ENCODE measurements at places on chromosomes 16 and 17.
A peak's percentile ranks its signal among the peaks of the same experiment; 100 is the strongest.

DNA sequence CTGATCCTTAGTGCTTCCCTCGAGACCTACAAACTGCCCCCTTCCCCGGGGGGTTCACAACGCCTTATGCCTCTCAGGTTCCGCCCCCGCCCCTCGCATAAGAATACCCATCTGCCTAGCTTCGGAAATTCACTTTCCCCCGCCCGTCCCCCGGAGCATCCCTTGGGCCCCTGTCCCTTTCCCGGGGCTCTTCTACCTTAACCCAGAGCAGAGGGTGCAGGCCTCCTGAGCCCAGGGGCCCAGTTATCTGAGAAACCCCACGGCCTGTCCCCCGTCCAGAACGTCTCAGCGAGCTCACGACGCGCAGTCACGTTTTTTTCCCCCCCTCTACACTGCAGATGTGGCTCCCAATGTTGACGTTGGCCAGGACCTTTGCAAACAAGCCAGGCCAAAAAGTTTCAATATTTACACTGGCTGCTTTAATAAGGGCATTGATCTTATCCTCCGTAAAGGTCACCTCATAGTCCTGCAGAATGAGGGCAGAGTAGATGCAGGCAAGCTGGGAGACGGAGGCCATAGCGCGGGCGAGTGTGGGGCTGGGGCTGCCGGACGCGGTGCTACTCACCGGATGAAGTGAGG, 1.4 kb upstream of the NBR1 start:
- H3K27ac ChIP-seq, result peak overlapping the region; percentile 96
- H3K36me3 ChIP-seq, result no peaks in the 10 kb centered on the region
- DNase-seq, result peak; percentile 71
- peaks cover 40% of the 10 kb centered on the region for H3K4me1 ChIP-seq

DNA sequence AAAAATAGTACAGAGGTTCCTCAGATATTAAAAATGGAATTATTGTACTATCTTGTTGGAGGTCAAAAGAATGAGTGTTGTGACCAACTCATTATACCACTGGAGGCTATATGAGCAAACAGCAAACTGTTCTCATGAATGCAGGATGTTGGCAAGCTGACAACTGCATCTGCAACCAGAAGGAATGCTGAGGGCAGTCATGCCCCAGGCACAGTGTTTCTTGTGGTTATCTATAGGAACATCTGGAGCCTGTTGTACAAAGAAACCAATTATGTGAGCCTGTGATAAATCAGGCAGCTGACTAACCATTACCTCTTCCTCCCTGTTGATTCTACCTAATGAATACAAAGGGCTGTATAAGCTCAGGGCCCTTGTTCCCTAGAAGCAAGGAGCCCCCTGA, 2057.1 kb downstream of the TP53TG3F start:
- H3K4me3 ChIP-seq, result no peak overlapping the region
- no peak overlapping the region for H3K27ac ChIP-seq
- H3K27me3 ChIP-seq, result no peaks in the 10 kb centered on the region
- no peaks in the 10 kb centered on the region for H3K4me1 ChIP-seq
- DNase-seq, result no peak
- no peaks in the 10 kb centered on the region for H3K36me3 ChIP-seq

GRCh38 chr17:20087538-20088250, 78.5 kb downstream of the SPECC1 start:
- no peaks in the 10 kb centered on the region for H3K27me3 ChIP-seq
- H3K4me3 ChIP-seq, result no peak overlapping the region
- peak overlapping the region; percentile 8 for H3K27ac ChIP-seq
- DNase-seq, result no peak
- H3K4me1 ChIP-seq, result peaks cover 24% of the 10 kb centered on the region
- H3K36me3 ChIP-seq, result no peaks in the 10 kb centered on the region

- peak overlapping the region; percentile 0 for H3K4me3 ChIP-seq
- peak overlapping the region; percentile 97 for H3K27ac ChIP-seq
- H3K36me3 ChIP-seq, result peaks cover 21% of the 10 kb centered on the region
- H3K27me3 ChIP-seq, result no peaks in the 10 kb centered on the region
- DNase-seq, result no peak
- H3K4me1 ChIP-seq, result peaks cover 55% of the 10 kb centered on the region
Measured at GRCh38 chr16:29809850-29810698, 1.9 kb upstream of the PRRT2 start.

GRCh38 chr17:78557598-78558039, 19.6 kb downstream of the DNAH17 start:
- no peaks in the 10 kb centered on the region for H3K4me1 ChIP-seq
- H3K27ac ChIP-seq, result no peak overlapping the region
- H3K36me3 ChIP-seq, result no peaks in the 10 kb centered on the region
- no peak overlapping the region for H3K4me3 ChIP-seq

- H3K36me3 ChIP-seq, result no peaks in the 10 kb centered on the region
- no peaks in the 10 kb centered on the region for H3K4me1 ChIP-seq
- H3K27me3 ChIP-seq, result no peaks in the 10 kb centered on the region
- H3K27ac ChIP-seq, result no peak overlapping the region
- H3K4me3 ChIP-seq, result no peak overlapping the region
Measured at GRCh38 chr16:50941681-50942080, 199.8 kb downstream of the CYLD start.

DNA sequence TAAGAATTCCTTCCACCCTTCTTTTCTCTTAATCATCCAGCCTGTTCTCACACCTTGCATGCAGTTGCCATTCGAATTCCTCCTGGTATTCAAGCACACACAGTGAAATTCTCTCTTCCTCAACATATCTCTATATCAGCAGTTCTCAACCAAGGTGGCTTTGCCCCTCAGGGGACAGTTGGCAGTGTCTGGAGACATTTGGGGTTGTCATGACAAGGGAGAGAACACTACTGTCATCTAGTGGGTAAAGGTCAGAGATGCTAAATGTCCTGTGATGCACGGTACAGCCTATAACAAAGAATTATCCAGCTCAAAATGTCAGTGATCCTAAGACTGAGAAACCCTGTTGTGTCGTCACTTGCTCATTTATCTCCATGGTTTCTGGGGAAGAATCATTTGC, 94.8 kb upstream of the CPHXL start:
- no peak for DNase-seq
- no peaks in the 10 kb centered on the region for H3K4me1 ChIP-seq
- H3K27me3 ChIP-seq, result no peaks in the 10 kb centered on the region
- no peak overlapping the region for H3K4me3 ChIP-seq
- no peak overlapping the region for H3K27ac ChIP-seq
- H3K36me3 ChIP-seq, result no peaks in the 10 kb centered on the region

DNA sequence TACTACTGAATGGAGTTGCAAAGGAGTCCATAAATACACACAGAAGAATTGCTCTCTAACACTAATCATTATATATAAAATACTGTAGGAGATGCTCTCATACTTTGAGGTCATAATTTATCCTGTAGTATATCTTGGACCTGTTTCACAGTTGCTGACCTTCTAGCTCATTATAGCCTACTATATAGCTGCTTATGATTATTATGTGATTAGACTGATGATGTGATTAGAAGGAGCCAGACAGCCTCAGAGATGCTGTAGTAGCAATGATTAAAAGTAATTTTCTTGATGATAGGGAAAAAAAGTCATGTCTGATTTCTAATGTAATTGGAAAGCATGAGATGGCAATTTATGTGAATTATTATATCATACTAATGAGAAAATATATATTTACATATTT, 455.7 kb downstream of the CNTNAP4 start:
- H3K36me3 ChIP-seq, result no peaks in the 10 kb centered on the region
- H3K4me3 ChIP-seq, result no peak overlapping the region

DNA sequence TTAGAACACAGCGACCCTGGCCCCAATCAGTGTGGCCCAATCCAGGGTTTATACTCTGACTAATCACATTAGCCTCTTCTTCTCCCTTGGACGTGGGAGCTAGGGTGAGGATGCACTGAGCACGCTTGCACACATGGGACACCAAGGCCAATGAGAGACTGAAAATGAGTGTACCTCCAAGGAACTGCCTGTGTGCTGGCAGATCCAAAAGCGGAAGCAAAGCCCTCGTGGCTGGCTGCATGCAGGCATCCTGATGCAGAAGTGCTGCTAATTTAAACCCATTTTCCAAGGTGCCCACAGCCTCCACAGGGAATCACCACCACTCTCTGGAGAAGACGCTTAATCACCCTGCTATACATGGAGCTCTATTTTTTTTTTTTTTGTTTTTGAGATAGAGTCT, 375.3 kb upstream of the XYLT1 start:
- H3K4me1 ChIP-seq, result no peaks in the 10 kb centered on the region
- H3K27me3 ChIP-seq, result no peaks in the 10 kb centered on the region
- no peaks in the 10 kb centered on the region for H3K36me3 ChIP-seq
- DNase-seq, result no peak
- H3K4me3 ChIP-seq, result no peak overlapping the region
- H3K27ac ChIP-seq, result no peak overlapping the region

DNA sequence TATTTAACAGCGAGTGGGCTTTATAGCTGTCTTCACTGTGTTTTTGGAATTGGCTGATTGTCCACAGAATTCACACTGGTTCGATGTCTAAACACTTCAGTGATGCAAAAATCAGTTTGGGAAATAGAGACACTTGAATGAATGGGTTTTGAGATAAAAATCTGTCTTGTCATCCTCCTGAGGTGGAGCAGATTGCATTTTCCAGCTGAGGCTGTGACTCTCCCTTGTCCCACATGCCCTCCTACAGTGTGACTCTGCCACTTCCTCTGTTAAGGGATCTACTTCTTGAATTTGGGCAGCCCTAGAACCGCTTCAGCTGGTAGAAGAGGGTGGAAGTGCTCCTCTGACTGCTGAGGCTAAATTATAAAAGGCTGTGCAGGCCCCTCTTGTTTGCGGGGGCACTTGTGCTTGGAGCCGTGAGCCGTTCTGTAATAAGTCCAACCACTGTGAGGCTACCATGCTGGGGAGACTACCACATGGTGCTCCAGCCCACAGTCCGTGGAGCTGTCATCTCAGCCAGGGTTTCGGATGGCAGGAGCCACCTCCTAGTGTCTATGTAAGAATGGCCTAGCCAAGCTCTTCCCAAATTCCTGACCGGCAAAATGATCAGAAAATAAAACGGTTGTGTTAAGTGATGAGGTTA, 175.9 kb downstream of the SPECC1 start:
- no peaks in the 10 kb centered on the region for H3K27me3 ChIP-seq
- no peak for DNase-seq
- H3K4me1 ChIP-seq, result peaks cover 44% of the 10 kb centered on the region
- peak overlapping the region; percentile 8 for H3K27ac ChIP-seq
- H3K4me3 ChIP-seq, result no peak overlapping the region
- H3K36me3 ChIP-seq, result no peaks in the 10 kb centered on the region

DNA sequence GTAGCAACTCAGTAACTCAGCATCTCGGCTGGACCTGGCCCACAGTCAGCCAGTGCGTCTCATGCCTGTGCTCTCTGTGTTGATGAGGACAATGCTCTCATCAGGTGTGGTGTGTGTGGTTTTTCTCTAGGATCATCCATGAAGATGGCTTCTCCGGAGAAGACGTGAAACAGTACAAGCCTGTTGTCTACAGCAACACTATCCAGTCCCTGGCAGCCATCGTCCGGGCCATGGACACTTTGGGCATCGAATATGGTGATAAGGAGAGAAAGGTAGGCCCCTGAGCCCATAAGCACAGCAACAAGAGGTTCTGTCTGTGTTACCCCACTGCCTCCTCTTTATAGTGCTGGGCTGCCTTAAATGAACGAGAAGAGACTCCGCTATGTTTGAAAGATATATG, 84.5 kb downstream of the GNAO1 start:
- H3K4me3 ChIP-seq, result no peak overlapping the region
- no peaks in the 10 kb centered on the region for H3K27me3 ChIP-seq
- no peak overlapping the region for H3K27ac ChIP-seq
- peaks cover 14% of the 10 kb centered on the region for H3K4me1 ChIP-seq
- peak; percentile 14 for DNase-seq

- H3K4me1 ChIP-seq, result peaks cover 20% of the 10 kb centered on the region
- DNase-seq, result peak; percentile 77
- peak overlapping the region; percentile 94 for H3K27ac ChIP-seq
- no peaks in the 10 kb centered on the region for H3K36me3 ChIP-seq
Measured at GRCh38 chr17:83110735-83111134, 31.3 kb downstream of the METRNL start.

DNA sequence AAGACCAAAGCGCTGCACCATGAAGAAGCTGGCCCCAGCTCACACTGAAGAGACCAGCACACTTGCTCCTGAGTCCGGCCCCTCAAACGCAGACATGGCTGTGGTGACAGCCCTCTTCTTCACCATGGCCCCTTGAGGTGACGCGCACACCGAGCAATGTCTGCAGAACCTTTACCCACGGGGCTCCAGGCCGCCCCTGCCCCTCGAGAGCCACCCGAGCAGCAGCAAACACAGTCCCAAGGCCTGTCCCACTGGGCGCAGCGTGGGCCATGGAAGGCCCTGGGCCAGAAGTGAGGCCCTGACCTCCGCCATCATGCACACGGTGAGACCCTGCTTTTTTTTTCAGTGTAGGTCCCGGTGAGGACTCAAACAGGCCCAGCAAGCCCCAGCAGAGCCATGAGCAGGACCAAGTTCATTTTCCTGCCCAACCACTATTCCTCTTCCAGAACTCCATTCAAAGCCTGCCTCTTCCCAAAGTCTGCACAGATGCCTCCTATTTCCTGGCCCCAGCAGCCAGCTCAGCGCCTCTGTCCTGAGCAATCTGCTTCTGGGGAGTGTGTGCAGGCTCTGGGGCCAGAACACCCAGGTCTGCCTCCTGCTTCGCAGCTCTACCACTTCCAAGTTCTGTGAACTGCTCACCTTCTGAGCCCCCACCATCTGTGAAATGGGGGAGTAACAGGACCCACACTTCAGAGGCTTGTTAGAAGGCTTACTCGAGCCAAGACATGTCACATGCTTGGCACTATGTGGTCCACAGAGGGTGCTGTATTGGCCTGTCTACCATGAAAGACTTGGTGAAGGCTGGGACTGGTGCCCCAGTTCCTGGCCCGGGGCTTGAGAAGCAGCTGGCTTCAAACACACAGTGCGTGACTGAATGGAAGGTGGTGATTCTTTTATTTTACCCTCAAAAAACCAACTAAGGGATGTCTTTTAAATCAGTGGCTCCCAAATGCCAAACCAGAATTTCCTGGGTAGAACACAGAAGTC, 35.7 kb upstream of the GSG1L start:
- H3K36me3 ChIP-seq, result peaks cover 84% of the 10 kb centered on the region
- no peaks in the 10 kb centered on the region for H3K27me3 ChIP-seq
- no peaks in the 10 kb centered on the region for H3K4me1 ChIP-seq
- H3K4me3 ChIP-seq, result no peak overlapping the region
- no peak for DNase-seq

DNA sequence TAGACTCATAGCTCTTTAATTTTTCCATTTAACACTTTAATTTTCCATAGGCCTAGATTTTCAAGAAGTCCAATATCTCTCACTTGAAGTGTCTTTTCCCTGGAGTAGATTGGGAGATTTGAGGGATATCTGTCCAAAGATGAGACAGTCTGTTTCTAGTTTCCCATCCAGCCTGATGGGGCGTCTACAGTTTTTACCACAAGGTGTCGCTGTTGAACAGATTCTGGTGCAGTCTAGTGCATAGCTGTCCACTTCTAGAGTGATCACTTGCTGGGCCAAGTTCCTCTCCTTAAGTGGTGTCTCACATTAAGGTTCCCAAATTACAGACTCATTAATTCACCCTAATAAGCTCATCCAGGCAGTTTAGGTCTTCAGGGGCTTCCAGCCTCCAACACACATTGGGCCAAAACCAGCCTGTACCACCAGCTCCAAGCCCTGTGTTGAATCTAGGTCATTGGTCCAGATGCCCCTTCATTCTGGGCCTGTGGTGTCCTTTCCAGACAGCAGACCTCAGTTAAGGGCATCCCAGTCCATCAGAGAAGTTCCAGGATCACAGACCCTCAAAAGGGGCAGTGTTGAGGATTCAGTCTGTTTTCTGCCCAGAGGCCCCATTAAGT, 9.4 kb downstream of the SNX20 start:
- H3K27ac ChIP-seq, result no peak overlapping the region
- DNase-seq, result no peak
- no peaks in the 10 kb centered on the region for H3K4me1 ChIP-seq
- H3K4me3 ChIP-seq, result no peak overlapping the region

GRCh38 chr17:79923974-79924638, 84.9 kb upstream of the CBX4 start:
- DNase-seq, result no peak
- no peaks in the 10 kb centered on the region for H3K36me3 ChIP-seq
- peaks cover 16% of the 10 kb centered on the region for H3K4me1 ChIP-seq
- no peaks in the 10 kb centered on the region for H3K27me3 ChIP-seq
- no peak overlapping the region for H3K4me3 ChIP-seq
